Amniotic stem cell (primary cell): ENCODE measurements at places on chromosomes 11 and 22.

GRCh38 chr11:63478896-63479295 lies 12.1 kb downstream of the PLAAT5 start:
- peak; percentile 48 for DNase-seq

DNA sequence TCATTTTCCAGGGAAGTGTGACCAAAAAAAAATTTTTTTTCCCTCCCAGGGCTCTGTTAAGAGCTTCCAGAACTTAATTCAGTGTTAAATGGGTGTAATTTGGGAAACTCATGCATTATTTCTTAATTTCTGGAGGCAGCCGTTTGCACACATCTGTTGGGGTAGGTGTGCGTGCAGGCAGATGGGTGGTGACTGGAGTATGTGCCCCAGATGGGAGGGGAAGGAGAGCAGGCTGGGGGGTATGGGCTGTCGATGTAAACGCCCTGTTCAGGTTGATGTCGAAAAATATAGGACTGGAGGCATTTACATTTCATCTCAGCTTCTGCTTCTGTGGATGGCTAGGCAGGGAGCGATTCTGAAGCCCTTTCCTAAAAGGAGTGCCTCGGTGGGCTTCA lies 13.7 kb upstream of the SHISAL1 start:
- DNase-seq, result no peak

GRCh38 chr11:72222106-72222891 lies 2.3 kb upstream of the INPPL1 start:
- DNase-seq, result no peak

DNA sequence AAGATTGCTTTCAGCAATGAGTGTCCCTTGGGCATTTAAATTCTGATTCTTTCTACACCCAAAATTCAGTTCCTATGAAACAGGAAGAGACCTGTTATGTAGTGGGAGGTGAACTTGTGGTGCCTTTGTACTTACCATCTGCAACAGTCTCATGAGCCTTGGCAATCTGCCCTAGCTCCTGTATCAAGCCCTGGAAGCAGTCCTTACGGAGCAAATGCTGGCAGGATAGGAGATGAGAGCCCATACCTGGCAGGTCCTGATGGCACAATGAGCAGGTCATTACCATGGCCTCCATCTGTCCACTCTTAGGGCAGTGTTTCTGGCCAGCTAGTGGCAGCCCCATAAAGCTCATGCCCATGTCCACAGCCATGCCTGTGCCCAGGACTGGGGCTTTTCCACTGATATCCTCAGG lies 10.8 kb downstream of the TRIM66 start:
- DNase-seq, result peak; percentile 68

GRCh38 chr11:105227363-105227762 lies 87.8 kb upstream of the CARD18 start:
- DNase-seq, result no peak

DNA sequence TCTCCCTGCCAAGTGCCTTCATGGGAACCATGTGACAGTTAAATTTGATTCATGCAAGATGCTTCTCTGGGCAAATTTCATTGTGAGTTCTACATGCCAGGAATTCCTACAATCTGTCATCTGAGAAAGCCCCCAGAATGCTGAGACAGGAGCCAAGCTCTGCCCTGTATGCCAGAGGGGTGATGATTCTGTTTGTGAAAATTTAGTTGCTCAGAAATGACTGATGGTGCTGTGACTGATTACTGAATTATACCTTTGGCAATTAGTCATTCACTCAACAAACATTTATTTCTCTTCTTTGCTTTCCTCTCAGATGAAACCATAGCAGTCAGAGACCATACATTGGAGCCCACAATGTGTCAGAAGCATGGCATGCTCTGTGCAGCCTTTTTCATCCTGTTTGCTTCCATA lies 69.0 kb upstream of the ZBED5 start:
- DNase-seq, result no peak

DNA sequence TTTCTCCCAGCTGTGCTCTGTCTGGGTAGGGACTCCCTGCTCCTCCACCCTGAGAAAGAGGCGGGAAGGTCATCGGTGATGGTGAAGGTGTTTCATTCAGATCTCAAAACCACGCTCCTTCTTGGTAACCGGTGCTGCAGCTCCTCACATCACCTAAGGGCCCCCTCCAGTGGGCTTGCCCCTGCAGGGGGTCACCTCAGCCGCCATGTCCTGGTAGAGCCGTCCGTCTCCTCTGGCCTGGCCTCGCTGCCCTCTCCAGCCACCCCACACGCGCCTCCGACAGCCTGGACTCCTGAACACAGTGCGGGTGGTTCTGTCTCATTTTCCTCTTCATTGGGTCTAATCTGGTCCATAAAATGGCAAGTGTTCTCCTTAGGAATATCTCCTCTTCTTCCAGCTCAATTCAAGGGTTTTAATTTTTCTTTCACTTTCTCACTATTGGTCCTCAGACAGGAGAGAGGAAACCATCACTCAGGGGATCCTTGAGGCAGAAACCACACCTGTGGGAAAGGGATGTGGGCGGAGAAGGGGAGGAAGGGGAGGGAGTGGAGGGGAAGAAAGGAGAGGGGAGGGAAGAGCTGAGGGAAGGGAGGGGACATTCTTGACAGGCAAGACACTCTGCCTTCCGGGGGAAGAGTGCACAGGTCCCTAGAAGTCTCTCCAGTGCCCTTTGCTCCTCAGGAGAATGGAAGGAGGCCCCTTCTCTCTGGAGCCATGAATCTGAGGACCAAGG lies 1338.4 kb downstream of the TBC1D22A start:
- no peak for DNase-seq

DNA sequence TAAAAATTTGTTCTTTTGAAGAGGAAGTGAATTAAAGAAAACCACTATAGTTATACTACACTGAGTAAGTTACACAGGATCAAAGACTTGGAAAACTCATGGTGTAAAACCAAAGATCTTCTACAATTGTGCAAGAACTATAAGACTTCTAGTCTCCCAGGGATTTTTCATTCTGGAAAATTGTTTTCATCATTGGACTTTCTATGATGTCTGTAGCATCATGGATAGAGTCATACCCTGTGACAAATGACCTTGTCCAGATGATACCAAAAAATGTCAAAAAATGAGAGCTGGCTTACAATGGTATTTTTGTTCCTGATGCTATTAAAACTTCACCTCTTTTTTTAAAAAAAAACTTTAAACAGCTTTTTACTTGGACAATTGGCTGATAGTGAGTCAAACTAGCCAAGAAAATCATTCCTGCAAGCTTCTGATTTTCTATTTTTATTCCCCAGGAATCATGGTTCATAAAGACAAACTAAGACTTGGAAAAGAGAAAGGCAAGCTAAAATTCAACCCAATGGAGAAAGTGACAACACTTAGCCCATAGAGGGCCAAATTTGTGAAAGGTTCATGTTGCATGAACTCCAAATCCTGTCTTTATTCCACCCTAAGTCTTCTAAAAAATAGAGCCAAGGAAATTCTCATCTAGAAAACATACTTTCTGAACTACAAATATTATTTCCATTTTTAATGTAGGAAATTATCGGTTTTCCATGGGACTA lies 30.7 kb downstream of the ME3 start:
- no peak for DNase-seq

DNA sequence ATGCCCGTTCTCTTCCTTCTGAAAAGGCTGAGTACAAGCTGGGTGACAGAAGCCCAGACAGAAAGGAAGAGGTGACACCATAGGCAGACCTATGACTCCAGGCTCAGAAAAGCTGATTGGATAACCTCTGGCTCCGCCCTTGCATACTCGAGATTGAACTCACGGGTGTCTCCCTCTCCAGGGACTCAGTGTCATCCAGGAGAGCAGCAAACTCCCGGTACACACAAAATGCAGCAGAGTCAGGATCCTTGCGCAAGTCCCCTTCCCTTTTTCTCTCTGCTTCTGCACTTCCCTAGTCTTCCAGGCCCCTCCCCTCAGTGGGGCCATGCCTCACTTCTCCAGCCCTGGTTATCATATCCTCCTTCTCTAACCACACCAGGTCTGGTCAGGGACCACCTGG lies 9.8 kb downstream of the SCN4B start:
- no peak for DNase-seq

- peak; percentile 48 for DNase-seq
These were observed 71.2 kb downstream of the KIRREL3 start for GRCh38 chr11:126929179-126930061.

- no peak for DNase-seq
These were observed 2.9 kb upstream of the ABCC8 start for GRCh38 chr11:17479284-17480214.

DNA sequence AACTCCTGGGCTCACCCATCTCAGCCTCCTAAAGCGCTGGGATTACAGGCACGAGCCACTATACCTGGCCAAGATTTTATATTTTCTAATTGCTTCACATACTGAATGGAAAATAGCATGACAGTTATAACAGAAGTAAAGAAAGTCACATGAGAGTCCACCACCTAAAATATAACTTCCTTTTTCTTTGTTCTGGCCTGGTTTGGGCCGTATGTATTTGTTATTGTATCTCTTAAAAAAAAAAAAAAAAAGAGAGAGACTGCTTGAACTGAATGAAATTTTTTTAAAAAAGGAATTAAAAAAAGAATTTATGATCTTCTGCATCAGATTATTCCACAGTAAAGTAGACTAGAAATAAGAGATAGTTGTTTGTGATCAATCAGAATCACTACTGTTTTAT lies 86.0 kb upstream of the GRIK4 start:
- no peak for DNase-seq

GRCh38 chr11:121533601-121534000 lies 80.8 kb upstream of the SORL1-AS1 start:
- DNase-seq, result no peak

- no peak for DNase-seq
These were observed 9.8 kb downstream of the HDHD5 start for GRCh38 chr22:17149076-17149815.

DNA sequence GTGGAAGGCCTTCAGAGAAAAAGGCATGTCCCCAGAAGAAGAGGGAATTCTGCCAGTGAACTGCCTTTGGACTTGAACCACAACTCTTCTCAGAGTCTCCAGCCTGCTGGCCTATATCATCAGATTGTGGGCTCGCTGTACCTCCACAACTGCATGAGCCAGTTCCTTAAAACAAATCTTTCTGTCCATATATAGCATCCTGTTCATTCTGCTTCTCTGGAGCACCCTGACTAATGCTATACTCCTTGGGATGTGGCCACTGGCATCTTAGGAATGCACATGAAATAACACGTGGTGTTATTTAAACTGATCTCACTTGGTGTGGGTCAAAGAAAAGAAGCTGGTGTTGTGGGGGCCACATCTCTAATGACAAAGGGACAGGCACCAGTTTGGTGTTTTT lies 58.3 kb upstream of the VSTM5 start:
- DNase-seq, result peak; percentile 40

DNA sequence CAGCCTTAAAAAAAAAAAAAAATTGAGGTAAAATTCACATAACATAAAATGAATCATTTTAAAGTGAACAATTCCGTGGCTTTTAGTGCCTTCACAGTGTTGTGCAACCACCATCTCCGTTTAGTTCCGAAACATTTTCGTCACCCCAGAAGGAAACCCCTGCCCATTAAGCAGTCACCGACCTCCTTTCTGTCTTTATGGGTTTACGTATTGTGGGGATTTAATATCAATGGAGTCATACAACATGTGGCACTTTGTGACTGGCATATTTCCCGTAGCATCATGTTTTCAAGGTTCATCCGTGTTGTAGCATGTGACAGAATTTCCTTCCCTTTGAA lies 65.5 kb downstream of the BCR start:
- DNase-seq, result no peak

DNA sequence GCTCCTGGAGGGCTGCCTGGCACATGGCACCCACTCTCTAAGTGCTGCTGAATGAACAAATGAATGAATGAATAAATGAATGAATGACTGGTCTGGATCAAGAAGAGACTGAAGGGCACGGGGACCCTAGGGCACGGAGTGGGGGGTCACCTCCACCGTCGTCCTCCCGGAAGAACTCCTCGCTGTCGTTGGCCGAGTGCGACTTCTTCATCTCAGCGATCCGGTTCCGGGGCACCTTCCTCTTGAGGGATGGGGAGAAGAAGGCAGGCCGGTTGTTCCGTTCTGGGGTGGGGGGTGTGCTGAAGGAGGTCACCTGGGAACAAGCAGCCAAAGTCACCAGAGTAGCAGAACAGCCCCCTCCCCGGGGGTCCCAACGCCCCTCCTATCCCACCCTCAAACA lies 36.0 kb downstream of the NUP50 start:
- DNase-seq, result no peak

GRCh38 chr11:29781268-29781667 lies 235.6 kb downstream of the KCNA4 start:
- DNase-seq, result no peak

DNA sequence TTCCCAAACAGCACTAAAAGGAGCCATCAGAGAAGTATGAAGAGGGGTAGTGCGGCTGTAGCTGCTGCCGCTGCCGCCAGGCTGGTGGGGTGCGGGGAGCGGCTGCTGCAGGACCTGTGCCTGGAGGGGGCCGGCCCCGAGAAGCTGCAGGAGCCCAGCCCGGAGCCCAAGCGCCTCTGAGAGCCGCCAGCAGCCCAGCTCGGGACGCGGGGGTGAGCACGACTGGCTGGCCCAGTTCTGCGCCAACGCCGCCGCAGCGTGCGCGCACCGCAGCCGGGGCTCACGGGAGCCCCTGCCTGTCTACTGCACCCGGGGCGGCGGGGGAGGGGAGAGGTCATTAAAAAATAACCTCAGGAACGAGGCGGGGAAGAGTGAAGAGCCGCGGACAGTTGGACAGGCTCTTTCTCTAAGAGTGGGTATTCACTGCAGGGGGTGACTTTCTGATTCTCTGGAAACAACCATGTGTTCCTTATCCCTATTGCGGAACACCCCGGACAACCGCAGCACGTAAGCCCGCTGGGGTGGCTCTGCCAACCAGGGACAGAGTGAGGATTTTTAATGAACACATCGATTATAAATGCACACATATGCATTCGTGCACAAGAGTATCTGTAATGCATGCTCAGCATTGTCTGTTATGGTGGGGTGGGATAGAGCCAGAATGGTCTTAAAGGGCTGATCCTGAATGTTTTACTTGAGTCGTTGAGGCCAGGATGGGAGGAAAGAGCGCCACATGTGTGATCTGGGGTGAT lies 453 bp downstream of the GAS2 start:
- DNase-seq, result no peak

DNA sequence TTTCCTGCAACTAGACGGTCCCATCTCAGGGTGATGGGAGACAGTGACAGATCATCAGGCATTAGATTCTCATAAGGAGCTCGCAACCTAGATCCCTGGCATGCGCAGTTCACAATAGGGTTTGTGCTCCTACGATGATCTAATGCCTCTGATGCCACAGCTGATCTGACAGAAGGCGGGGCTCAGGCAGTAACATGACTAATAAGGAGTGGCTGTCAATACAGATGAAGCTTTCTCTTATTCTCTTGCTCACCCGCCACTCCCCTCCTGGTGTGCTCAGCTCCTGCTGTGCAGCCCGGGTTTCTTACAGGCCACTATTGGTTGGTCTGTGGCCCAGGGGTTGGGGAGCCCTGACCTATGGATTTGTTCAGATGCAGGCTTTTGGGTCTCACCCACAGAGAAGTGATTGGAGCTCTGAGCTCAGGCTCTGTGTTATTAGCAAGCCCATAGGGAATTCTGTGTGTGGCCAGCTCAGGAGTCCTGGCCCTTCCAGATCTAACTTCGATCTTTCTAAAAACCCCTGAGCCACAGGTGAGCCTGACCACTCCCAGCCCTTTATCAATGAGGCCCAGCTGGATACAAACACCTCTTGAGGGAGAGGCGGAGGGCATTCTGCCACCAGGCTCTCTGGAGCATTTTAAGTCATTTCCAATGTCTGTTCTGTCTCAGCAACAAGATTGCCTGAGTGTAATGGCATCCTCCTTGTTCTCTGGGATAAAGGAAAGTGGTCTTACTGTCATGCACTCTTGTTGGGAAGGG lies 351.8 kb downstream of the BUD13 start:
- DNase-seq, result no peak

- peak; percentile 86 for DNase-seq
These were observed 12.4 kb downstream of the CRY2 start for GRCh38 chr11:45859661-45860140.

- DNase-seq, result no peak
These were observed 2.6 kb upstream of the NUDT8 start for GRCh38 chr11:67632175-67632981.

GRCh38 chr11:5807580-5807979 lies 1.1 kb upstream of the OR52N2 start:
- DNase-seq, result no peak
